ENCODE measurements at places on chromosomes 11 and 22.

- DNase-seq = no peak
These were observed 25.6 kb upstream of the RRM1 start for GRCh38 chr11:4068962-4069361.

DNA sequence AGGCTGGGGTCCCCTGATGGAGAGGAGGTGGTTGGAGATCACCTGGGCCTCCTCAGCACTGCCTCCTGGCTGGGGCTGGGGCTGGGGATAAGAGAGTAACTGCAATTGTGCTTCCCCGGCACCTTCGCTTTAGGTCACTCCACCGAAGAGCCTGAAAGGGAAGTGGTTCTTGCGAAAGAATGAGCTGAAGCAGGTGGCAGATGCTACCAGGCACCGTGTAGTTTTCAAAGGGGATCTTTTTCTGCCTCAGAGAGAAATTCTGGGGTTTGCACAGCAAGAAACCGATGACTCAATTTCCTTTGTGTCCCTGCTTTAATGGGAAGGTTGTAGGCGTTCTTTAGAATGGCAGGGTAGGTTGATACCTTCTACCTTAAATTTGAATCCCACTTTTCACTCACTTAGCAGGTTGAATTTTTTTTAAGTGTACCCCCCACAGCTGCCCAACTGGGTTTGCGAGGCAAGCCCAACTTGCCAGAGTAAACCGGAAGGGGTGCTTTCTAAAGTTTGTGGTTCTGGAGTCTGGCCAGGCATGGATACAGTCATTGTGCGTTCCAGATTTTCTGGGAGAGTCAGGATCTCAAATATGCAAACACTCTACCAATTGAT is 5.3 kb downstream of the CD44 start:
- no peak for DNase-seq

GRCh38 chr22:24875862-24876506 is 70.0 kb downstream of the SGSM1 start:
- DNase-seq = no peak

DNA sequence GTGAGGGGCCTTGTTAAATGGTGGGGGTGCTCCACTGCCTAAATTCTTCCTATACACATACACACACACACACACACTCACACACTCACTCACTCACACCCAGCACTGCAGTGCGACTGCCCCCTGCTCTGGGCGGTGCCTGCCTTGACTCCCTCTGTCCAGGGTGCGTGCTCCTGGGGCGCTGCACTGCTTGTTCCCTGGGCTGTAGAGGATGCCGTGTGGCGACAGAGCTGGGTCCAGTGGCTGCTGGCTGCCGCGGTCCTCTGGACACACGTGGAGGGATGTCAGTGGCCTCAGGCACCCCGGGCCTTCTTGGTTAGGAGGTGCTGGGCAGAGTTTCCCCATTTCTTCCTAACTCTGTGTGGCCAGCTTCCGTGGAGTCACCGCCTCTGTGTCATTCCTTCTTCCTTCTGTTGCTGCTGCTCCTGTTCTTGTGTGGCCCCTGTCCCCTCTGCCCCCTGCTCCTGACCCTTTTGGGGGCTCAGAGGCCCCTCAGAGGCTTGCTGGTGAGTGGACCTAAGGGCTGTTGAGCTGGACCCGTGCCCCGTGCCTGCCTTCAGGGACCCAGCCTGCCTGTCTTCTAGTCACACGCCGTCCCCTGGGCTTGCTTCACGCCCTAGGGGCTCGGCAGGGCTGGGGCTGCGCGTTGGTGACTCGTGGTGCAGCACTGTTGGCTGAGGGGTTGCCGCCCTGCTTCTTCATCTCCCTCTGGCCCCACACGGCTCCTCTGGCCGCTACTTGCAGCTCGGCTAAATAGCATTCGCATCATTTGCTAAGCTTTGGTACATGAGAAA is 147.0 kb downstream of the TBC1D22A start:
- no peak for DNase-seq

- DNase-seq = no peak
These were observed 24.0 kb downstream of the MARK2 start for GRCh38 chr11:63862923-63863322.

GRCh38 chr11:47724041-47724729 is 9.0 kb upstream of the AGBL2 start:
- DNase-seq = no peak

- DNase-seq = no peak
These were observed 324.7 kb downstream of the ETS1 start for GRCh38 chr11:128262463-128263345.

- no peak for DNase-seq
These were observed 130.8 kb downstream of the CEP164 start for GRCh38 chr11:117458275-117459122.

All from stimulated activated CD4-positive, alpha-beta T cell treated with anti-CD3 and anti-CD28 coated beads, TNF-alpha, amount 100 ng/mL, for 4 hours (primary cell).